ENCODE measurements at places on chromosomes 6 and 20.
A peak's percentile ranks its signal among the peaks of the same experiment; 100 is the strongest.

- H3K4me3 ChIP-seq: no peak overlapping the region
- H3K4me1 ChIP-seq: peaks cover 3% of the 10 kb centered on the region
- H3K36me3 ChIP-seq: no peaks in the 10 kb centered on the region
- no peak overlapping the region for H3K27ac ChIP-seq
- no peaks in the 10 kb centered on the region for H3K27me3 ChIP-seq
Measured at GRCh38 chr20:19361790-19362189, 149.3 kb downstream of the SLC24A3 start.

DNA sequence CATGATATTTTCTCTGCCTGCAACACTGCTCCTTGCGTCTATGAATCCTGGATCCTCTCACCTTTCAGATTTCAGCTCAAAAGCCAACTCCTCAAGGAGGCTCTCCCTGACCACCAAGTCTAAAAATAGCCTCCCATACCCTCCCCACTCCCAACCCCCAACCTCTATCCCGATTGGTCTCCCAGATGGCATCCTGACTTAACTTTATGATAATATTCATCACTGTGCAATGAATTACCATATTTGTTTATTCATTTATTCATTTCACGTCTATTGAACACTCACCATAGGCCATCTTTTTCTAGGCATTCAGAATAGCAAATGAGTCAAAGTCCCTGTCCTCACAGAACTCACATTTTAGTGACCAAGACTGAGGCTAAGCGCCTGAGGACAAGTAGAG is 42.6 kb upstream of the NFATC2 start:
- H3K4me3 ChIP-seq: no peak overlapping the region
- no peaks in the 10 kb centered on the region for H3K27me3 ChIP-seq
- H3K27ac ChIP-seq: no peak overlapping the region
- no peaks in the 10 kb centered on the region for H3K36me3 ChIP-seq
- no peak for DNase-seq
- H3K4me1 ChIP-seq: no peaks in the 10 kb centered on the region

DNA sequence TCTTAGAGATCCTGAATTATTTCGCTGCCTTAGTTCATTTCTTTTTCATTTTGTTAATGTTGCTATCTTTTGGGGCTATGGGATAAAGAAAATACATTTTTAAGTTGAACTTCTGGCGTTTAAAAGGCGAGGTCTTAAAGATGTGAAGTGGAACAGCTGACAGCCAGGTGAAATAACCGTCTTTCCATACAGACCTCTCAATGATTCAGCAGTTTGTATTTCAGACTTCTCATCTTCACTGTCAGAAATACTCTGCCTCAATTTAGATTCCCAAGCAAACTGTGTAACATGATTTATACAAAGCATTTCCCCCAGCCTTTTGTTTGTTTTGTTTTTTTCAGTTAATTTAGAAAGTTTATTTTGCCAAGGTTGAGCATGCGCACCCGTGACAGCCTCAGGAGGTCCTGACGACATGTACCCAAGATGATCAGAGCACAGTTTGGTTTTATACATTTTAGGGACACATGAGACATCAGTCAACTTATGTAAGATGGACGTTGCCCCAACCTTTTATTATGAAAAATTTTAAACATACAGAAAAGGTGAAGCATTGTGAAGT is 40.0 kb downstream of the SLC9A8 start:
- H3K4me3 ChIP-seq: no peak overlapping the region
- DNase-seq: no peak
- H3K27ac ChIP-seq: no peak overlapping the region
- H3K27me3 ChIP-seq: no peaks in the 10 kb centered on the region

- H3K27me3 ChIP-seq: no peaks in the 10 kb centered on the region
- no peak overlapping the region for H3K4me3 ChIP-seq
- peaks cover 3% of the 10 kb centered on the region for H3K4me1 ChIP-seq
- no peak for DNase-seq
- H3K27ac ChIP-seq: no peak overlapping the region
Measured at GRCh38 chr20:19313342-19314069, 101.1 kb downstream of the SLC24A3 start.

- H3K4me1 ChIP-seq: peaks cover 7% of the 10 kb centered on the region
- no peaks in the 10 kb centered on the region for H3K27me3 ChIP-seq
- H3K36me3 ChIP-seq: no peaks in the 10 kb centered on the region
- no peak for DNase-seq
Measured at GRCh38 chr6:168789699-168790098, 348.7 kb downstream of the SMOC2 start.

DNA sequence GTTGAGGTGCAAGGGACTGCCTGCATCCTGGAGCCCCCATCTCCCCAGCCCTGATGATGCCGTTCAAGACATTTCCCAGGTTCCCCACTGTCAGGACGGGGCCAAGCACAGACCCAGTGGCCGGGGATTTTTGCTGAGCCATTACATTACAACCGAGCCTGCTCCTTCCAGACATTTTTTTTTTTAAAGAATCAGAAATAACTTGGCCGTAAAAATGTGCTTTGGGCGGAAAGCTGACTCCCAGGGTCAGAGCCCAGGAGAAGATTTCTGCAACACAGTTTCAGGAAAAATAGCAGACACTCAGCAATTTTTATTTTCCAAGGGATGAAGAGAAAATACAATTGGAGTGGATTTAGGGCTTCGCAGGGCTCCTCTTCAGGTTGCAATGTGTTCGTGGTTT is 87.9 kb downstream of the LRFN2 start:
- H3K27ac ChIP-seq: no peak overlapping the region
- H3K36me3 ChIP-seq: no peaks in the 10 kb centered on the region
- H3K4me1 ChIP-seq: no peaks in the 10 kb centered on the region

DNA sequence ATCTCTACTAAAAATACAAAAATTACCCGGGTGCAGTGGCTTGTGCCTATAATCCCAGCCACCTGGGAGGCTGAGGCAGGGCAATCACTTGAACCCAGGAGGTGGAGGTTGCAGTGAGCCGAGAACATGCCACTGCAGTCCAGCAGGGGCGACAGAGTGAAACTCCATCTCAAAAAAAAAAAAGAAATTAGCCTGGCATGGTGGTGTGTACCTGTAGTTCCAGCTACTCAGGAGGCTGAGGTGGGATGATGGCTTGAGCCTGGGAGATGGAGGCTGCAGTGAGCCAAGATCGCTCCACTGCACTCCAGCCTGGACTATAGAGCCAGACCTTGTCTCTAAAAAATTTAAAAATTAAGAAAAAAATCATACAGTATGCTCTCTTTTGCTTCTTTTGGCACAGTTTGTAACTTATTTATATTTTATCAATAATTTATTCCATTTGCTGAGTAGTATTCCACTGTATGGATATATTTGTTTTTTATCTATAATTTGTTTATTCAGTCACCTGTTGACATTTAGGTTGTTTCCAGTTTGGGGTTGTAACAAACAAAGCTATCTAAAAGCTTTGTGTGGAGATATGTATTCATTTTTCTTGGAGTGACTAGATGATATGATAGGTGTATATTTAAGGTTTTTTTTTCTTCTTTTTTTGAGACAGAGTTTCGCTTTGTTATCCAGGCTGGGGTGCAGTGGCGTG is 8.0 kb upstream of the MYBL2 start:
- H3K36me3 ChIP-seq: no peaks in the 10 kb centered on the region
- H3K27ac ChIP-seq: no peak overlapping the region
- H3K27me3 ChIP-seq: no peaks in the 10 kb centered on the region
- peaks cover 16% of the 10 kb centered on the region for H3K4me1 ChIP-seq

DNA sequence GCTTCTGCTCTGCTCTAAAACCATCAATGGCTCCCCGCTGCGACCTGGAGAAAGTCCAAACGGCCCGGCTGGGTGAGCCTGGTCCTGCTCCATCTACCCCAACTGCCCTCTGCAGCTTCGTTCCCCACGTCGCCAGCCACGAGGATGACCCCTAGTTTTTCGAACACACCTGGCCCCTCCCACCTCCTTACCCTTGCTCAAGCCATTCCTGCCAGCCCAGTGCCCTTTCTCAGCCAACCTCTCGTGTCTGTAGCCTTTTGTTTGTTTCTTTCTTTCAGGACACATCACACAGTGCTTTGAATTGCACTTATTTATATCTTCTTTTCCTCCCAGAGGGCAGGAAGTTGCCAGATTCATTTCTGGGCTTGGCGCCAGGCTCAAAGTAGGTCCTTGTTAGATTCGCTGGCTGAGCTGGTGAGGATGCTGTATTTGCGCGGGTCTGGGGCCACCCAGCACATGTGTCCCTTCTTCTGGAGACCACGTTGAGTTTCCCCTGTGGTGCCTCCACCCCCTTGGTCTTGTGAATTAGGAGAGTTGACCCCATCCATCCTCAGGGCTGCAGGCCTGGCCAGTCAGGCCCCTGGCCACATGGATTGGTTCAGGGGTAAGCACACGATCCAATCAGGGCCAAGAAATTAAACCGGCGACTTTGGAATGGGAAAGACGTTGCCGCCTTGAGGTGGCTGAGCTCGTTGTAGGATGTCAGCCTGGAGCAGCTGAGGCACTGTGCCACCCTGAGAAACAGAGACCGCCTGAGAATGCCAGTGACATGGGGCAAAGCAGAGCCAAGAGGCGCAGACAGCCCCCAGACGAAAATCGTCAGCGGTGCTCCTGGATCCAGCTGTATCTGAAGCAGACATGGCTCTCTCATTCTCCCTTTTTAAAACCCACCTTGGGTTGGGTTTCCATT is 156.0 kb downstream of the CEBPB start:
- no peaks in the 10 kb centered on the region for H3K27me3 ChIP-seq
- no peaks in the 10 kb centered on the region for H3K36me3 ChIP-seq
- no peak overlapping the region for H3K4me3 ChIP-seq
- H3K4me1 ChIP-seq: peaks cover 43% of the 10 kb centered on the region

DNA sequence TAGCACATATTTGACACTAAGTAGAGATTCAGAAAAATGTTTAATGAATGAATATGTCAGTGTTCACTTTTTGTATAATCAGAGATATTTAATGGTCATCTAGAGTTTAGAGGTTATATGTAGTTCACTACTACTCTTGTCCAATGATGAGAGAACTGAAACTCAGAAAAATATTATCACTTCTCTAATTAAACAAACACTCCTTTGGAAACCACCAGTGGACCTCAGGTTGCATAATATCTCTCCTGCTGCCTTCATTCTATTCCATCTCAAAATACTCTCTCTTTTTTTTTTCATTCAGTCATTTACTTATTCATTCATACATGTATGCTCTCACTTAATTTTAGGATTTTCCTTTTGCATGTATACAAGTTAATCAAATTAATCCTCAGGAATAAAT is 423.1 kb upstream of the RNF217 start:
- no peak for DNase-seq
- H3K27me3 ChIP-seq: no peaks in the 10 kb centered on the region
- no peaks in the 10 kb centered on the region for H3K36me3 ChIP-seq

- H3K27me3 ChIP-seq: no peaks in the 10 kb centered on the region
- no peaks in the 10 kb centered on the region for H3K36me3 ChIP-seq
- H3K27ac ChIP-seq: no peak overlapping the region
- peaks cover 4% of the 10 kb centered on the region for H3K4me1 ChIP-seq
Measured at GRCh38 chr20:52675375-52675774, 296.8 kb upstream of the TSHZ2 start.

- no peaks in the 10 kb centered on the region for H3K4me1 ChIP-seq
- DNase-seq: no peak
Measured at GRCh38 chr6:125829433-125829832, 38.7 kb downstream of the NCOA7 start.

DNA sequence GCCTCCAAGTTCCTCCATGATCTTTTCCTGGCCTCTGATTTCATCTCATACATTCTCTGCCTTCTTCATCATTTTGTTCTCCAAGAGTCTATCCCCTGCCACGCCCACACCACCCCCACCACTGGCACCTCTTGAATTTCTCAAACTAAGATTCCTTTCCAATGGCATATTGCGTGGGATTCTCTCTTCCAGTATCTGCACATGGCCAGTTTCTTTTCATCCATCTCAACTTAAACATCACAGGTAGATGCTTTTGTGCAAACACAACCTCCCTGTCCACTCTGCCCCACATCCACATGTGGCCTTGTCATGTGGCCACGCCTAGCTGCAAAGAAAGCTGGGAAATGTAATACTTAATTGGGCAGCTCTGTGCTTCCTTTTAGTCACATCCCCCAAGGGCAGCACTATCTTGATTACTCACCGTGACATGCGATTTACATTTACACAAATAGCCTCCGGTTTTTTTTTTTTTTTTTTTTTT is 33.4 kb upstream of the ZMYND8 start:
- H3K27ac ChIP-seq: no peak overlapping the region
- H3K36me3 ChIP-seq: no peaks in the 10 kb centered on the region
- no peak overlapping the region for H3K4me3 ChIP-seq

DNA sequence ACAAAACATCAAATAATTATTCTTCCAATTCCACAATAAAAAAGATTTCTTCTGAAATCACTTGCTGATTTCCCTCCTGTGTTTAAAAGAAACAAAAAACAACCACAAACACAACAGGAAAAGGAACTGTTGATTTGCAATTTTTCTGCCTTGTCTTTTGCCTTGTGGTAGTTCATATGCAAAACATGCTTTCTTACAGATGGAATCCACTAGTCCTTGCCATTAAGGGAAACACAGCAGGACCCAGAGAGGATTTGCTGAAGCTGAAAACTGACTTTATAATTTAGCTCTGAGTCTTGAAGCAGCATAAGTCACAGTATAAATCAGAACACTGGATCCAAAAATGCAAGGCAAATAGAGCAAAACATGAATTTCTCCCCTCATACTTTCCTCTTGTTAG is 328.8 kb downstream of the PHF3 start:
- H3K27ac ChIP-seq: no peak overlapping the region
- H3K27me3 ChIP-seq: no peaks in the 10 kb centered on the region
- H3K36me3 ChIP-seq: no peaks in the 10 kb centered on the region
- H3K4me1 ChIP-seq: no peaks in the 10 kb centered on the region
- DNase-seq: no peak
- no peak overlapping the region for H3K4me3 ChIP-seq

DNA sequence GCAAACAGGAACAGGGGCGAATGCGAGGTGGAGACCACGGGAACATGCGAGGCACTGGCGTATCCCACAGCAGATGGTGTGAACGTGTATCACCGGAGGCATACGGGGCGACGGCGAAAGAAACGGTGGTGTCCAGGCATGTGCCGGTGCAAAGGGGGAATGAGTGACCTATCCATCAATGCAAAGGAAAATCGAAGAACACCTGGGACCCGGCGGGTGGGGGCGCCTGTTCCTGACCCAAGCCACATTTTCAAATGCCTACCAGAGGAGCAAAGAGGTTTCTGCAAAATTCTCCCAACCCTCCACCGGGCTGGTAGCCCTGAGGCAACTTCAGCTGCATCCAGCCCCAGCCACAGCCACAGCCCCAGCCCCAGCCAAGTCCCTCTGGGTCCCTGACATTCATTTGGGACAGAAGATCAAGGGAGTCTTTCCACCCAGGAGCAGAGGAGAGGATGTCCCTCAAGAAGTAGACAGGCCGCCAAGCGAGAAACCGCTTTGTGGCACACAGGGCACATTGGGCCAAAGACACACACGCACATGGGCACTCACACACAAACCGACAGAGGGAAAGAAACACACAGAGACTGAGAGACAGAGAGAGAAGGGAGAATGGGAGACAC is 164.0 kb upstream of the ZNF337 start:
- H3K27me3 ChIP-seq: no peaks in the 10 kb centered on the region
- H3K36me3 ChIP-seq: peaks cover 27% of the 10 kb centered on the region
- no peak overlapping the region for H3K27ac ChIP-seq
- peaks cover 86% of the 10 kb centered on the region for H3K4me1 ChIP-seq
- H3K4me3 ChIP-seq: peak overlapping the region; percentile 40

GRCh38 chr20:58192567-58192966 is 35.9 kb downstream of the ANKRD60 start:
- no peak overlapping the region for H3K27ac ChIP-seq
- H3K4me1 ChIP-seq: no peaks in the 10 kb centered on the region
- no peak overlapping the region for H3K4me3 ChIP-seq
- no peaks in the 10 kb centered on the region for H3K27me3 ChIP-seq
- no peak for DNase-seq

GRCh38 chr6:35751594-35751993 is 14.8 kb downstream of the ARMC12 start:
- no peak overlapping the region for H3K27ac ChIP-seq
- no peaks in the 10 kb centered on the region for H3K27me3 ChIP-seq
- no peaks in the 10 kb centered on the region for H3K36me3 ChIP-seq
- H3K4me3 ChIP-seq: no peak overlapping the region
